ENCODE measurements at places on chromosomes 7 and 10.

DNA sequence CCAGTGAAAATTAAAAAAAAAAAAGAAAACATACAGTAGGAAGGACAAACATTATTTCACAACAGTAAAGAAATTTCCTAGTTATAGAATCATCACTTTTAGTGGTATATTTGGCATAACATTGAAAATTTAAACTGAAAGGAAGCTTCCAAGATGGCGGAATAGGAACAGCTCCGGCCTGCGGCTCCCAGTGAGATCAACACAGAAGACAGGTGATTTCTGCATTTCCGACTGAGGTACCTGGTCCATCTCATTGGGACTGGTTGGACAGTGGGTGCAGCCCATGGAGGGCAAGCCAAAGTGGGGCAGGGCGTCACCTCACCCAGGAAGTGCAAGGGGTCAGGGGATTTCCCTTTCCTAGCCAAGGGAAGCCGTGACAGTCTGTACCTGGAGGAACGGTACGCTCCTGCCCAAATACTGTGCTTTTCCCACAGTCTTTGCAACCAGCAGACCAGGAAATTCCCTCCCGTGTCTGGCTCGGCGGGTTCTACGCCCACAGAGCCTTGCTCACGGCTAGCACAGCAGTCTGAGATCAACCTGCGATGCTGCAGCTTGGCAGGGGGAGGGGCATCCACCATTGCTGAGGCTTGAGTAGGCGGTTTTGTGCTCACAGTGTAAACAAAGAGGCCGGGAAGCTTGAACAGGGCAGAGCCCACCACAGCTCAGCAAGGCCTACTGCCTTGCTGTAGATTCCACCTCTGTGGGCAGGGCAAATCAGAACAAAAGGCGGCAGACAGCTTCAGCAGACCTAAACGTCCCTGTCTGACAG lies 19.4 kb downstream of the PON3 start:
- no peaks in the 10 kb centered on the region for H3K27me3 ChIP-seq
- H3K27ac ChIP-seq, result no peak overlapping the region
- H3K36me3 ChIP-seq, result no peaks in the 10 kb centered on the region
- no peaks in the 10 kb centered on the region for H3K4me1 ChIP-seq
- DNase-seq, result no peak
- H3K4me3 ChIP-seq, result no peak overlapping the region

- no peaks in the 10 kb centered on the region for H3K27me3 ChIP-seq
- H3K36me3 ChIP-seq, result no peaks in the 10 kb centered on the region
- H3K4me3 ChIP-seq, result no peak overlapping the region
- H3K4me1 ChIP-seq, result peaks cover 7% of the 10 kb centered on the region
- no peak for DNase-seq
- no peak overlapping the region for H3K27ac ChIP-seq
Measured at GRCh38 chr10:121112136-121112535, 261.0 kb downstream of the WDR11 start.

DNA sequence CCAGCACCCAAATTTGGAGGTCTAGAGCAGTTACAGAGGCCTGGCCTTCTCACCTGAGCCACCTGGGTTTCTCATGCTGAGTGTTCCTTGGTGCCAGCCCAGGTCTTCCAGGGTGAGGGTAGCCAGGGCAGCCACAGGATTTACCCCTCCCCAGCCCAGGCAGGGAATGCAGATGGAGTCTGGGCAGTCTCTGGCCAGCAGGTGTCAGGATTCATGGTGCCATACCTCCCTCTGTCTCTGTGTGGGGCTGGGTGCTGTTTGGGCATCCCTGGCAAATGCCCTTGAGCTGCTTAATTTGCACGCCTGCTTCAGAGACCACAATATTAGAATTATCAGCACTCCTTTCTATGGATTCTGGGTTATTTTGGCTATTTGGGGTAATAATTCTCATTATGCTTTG lies 246.7 kb downstream of the GFRA1 start:
- H3K4me1 ChIP-seq, result no peaks in the 10 kb centered on the region
- no peak overlapping the region for H3K27ac ChIP-seq
- DNase-seq, result no peak
- H3K4me3 ChIP-seq, result no peak overlapping the region
- no peaks in the 10 kb centered on the region for H3K27me3 ChIP-seq
- H3K36me3 ChIP-seq, result no peaks in the 10 kb centered on the region

GRCh38 chr10:69096045-69096444 lies 8.1 kb downstream of the SRGN start:
- H3K27ac ChIP-seq, result no peak overlapping the region
- no peaks in the 10 kb centered on the region for H3K4me1 ChIP-seq
- no peaks in the 10 kb centered on the region for H3K27me3 ChIP-seq
- H3K36me3 ChIP-seq, result no peaks in the 10 kb centered on the region
- no peak overlapping the region for H3K4me3 ChIP-seq

DNA sequence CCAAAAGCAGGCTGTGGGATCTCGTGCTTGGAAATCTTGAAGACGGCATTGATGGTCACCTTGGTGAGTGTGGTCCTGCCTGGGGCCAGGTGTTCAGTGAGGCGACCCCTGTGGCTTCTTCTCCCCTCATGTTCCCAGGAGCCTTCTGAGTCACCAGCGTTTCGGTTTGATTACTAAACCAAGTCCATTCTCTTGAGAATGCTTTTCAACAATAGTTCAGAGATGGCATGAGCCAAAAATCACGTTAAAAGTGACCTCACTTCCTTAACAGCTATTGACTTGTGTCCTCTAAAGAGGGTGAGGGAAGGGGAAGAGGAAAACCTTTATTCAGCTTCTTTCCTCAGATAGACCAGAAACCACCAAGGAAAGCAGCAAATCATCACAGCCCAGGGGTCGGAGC lies 315.2 kb downstream of the GATA3 start:
- no peaks in the 10 kb centered on the region for H3K27me3 ChIP-seq
- H3K4me3 ChIP-seq, result no peak overlapping the region
- no peak for DNase-seq
- H3K4me1 ChIP-seq, result no peaks in the 10 kb centered on the region

GRCh38 chr10:94383530-94383929 lies 18.8 kb upstream of the TBC1D12 start:
- H3K27ac ChIP-seq, result no peak overlapping the region
- H3K4me1 ChIP-seq, result no peaks in the 10 kb centered on the region
- no peak for DNase-seq
- H3K4me3 ChIP-seq, result no peak overlapping the region
- H3K36me3 ChIP-seq, result no peaks in the 10 kb centered on the region
